ENCODE measurements at places on chromosomes 13 and 19.

- DNase-seq = no peak
Observed at GRCh38 chr13:45320876-45321629, 19.9 kb downstream of the TPT1 start.

- no peak for DNase-seq
Observed at GRCh38 chr13:32114284-32114950, 82.8 kb downstream of the FRY start.

- DNase-seq = no peak
Observed at GRCh38 chr13:44263751-44264620, 109.6 kb upstream of the SERP2 start.

GRCh38 chr13:40781717-40782116, 7.7 kb upstream of the SLC25A15 start:
- no peak for DNase-seq

DNA sequence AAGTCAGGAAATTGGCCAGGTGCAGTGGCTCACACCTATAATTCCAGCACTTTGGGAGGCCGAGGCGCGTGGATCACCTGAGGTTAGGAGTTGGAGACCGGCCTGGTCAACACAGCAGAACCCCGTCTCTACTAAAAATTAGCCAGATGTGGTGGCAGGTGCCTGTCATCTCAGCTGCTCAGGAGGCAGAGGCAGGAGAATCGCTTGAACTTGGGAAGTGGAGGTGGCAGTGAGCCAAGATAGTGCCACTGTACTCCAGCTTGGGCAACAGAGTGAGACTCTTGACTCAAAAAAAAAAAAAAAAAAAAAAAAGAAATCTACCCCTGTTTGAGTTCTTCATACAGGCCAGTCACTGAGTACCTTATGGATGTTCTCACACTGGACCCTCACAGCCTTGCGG, 42.0 kb downstream of the SLC15A1 start:
- no peak for DNase-seq

GRCh38 chr13:97414392-97414791, 19.6 kb upstream of the RAP2A start:
- DNase-seq = no peak

DNA sequence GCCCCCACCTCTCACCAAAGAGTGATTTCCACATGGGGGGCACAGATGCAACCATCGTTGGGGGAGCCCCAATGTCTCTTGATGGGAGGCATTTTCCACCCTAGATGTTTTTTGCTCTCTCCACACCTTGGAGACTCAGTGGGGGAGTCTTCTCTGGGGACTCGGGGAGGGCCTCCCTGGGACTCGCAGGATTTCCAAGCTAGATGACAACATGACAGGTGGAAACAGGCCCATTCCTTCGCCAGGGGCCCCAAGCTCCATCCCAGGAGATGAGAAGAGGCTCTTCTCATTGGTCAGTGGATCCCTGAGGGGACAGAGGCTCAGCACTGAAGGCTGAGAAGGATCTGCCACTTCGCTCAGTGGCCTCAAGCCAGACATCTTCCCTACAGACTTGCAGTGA, 12.7 kb upstream of the KIR2DL4 start:
- DNase-seq = no peak

- DNase-seq = no peak
Observed at GRCh38 chr19:39475748-39476147, 4.9 kb upstream of the TIMM50 start.

DNA sequence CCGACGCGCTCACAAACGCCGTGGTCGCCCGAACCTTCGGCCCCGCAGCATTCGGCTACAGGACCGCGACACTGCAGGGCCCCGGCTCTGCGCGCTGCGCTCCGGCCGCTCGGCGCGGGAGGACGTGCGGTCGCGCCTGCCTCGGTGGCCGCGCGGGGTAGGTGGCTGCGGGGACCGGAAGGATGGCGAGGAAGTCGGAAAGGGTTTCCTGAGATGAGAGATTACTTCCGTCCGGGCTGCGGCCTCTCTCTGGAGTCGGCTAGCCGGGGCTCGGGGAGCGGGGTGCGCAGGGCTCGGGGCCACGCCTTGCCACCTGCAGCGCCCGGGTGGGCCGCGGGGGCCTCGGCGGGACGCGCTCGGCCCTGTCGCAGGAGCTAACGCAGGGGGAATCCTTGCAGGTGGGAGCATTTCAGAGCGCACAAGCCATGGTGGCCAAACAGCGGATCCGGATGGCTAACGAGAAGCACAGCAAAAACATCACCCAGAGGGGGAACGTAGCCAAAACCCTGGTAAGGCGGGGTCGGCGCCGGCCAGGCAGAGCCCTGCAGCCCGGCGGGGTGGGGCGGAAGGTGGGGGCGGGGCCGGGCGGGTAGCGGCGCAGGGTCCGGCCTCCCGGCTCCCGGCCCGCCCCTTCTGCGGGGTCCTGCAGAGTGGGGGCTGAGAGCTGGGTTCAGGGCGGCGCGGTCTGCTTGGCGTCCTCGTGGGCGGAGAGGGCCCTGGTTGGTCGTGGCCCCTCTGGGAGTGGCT, at the start of gene SERP2:
TSS of gene SERP2 (plus strand) at position 224 of the 747 bp plus-strand sequence. CDS start at position 426, 202 bp downstream.
- DNase-seq = no peak

GRCh38 chr19:31113293-31113692, 235.9 kb downstream of the TSHZ3 start:
- no peak for DNase-seq

DNA sequence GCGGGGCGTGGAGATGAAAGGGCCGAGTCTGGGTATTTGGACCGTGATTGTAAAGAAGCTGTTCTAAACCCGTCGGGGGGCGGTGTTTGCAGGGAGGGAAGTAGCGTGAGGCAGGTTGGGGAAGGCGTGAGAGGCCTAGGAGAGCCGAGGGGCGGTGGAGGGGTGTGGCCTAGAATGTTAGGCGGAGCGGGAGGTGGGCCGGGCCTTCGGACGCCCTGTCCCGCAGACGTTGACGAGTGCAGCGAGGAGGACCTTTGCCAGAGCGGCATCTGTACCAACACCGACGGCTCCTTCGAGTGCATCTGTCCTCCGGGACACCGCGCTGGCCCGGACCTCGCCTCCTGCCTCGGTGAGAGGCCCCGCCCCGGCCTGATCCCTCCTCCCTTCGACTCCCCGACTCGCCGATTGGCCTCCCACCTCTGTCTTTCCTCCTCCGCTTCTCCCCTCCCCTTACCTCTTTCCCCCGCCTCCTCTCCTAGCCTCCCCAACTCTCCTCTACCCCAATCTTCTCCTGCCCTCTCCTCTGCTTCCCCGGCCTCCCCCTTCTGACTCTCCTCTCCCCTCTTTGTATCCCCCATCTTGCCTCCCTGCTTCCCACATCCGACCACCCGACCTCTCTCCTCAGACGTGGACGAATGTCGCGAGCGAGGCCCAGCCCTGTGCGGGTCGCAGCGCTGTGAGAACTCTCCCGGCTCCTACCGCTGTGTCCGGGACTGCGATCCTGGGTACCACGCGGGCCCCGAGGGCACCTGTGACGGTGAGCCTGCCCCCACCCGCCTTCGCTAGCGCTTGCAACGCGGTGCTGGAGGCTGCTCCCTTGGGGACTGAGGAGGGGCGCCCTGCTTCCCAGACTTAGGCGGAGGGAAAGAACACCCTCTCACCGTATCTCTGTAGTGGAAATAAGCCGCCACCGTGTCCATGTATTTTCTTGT, 12.8 kb downstream of the LTBP4 start:
- DNase-seq = peak; percentile 68

DNA sequence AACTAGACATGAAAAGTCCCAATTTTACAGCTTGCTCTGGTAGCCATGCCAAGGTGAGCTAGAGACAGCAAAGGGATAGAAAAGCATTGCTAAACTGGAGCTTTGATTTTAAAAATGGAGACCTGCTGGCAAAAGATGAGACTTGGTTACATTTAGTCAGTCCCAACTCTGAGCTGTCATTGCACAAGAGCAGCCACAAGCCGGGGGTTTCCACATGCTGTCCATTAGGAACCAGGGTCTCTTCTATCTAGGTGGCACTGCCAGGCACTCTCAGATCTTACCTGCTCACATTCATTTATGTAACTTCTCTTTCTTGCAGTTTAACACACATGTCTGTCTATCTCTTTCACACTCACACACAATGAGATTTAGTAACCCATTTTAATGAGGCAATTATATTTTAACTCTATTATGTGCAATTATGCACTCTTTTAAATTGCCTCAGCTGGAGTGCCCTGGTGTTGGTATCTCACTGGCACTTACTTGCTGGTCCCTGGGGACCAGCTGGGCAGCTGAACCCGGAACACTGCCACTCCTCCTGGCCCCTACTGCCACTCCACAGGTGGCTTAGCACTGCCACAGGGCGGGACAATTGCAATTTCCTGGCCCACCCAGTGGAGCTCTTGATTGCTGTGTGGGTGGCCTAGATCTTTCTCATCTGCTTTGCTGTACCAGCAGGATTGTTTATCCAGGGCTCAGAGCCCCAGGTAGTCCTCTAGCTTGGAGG, 112.5 kb downstream of the COG6 start:
- DNase-seq = no peak

GRCh38 chr13:35469806-35470525, 6.5 kb downstream of the MAB21L1 start:
- DNase-seq = no peak

DNA sequence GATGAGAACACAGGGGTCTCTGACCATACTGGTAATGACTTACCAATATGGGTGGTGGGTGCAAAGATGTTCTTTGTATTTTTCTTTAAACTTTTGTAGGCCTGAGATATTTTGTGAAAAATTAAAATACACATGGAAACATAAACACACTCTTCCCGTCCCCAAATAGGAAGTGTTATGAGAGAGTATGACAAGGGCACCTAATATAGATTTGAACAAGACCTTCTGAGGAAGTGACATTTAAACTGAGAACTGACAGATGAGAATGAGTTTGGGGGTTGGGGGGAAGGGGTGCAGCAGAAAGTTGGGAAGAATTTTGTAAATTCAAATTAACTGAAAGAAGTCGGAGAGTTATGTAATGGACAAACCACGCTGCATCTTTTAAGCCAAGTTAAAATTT, 224.2 kb downstream of the RGCC start:
- DNase-seq = no peak

DNA sequence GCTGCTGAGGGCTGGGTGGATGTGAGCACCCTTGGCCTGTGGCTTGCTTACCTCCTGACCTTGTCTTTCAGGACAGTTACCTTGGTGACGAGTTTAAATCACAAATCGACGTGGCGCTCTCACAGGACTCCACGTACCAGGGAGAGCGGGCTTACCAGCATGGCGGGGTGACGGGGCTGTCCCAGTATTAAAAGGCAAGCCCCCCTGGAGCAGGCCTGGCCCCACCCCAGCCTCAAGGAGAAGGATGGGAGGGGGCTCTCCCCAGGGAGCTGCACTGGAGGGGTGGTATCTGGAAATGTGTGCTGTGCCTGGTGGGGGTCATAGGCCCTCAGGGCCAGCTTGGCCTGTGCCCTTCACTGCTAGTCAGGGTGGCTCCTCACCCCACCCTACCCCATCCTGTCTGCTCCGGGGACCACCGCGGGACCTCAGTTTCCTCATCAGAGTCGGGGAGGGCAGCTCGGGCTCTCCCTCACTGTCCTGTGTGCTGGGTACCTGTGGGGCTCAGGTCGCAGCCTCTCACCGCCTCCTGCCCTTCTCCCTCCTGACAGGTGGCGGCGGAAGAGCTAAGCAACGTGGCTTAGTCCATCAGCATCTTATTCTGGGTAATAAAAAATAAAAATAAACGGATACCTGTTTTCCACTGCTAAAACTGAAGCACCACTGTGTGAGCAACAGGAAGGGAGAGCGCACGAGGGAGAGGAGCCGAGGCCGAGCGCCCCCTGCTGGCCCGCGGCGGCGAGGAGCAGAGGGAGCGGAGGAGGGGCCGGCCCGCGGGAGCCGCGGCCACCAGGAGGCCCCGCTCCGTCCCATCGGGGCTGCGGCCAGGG, 29.8 kb downstream of the CERS1 start:
- no peak for DNase-seq

- peak; percentile 24 for DNase-seq
Observed at GRCh38 chr19:56105090-56105701, 15.9 kb downstream of the ZNF787 start.

DNA sequence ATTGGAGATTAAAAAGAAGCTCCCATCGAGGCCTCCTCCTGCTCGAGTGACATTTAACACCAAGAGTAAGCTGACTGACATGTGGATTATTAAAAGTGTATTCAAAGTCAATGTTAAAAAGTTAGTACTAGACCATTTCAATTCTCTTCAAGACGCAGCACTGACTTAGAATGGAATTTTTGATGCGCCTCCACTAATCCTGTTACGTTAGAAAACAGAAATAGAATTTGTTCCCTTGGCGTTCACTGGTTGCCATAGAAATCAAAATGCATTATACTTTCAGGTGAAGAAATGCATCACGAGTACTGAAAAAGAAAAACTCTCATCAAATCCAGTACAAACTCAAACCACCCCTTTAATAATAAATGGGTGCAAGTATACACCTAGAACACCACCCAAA, 42.2 kb downstream of the BRD4 start:
- DNase-seq = no peak

DNA sequence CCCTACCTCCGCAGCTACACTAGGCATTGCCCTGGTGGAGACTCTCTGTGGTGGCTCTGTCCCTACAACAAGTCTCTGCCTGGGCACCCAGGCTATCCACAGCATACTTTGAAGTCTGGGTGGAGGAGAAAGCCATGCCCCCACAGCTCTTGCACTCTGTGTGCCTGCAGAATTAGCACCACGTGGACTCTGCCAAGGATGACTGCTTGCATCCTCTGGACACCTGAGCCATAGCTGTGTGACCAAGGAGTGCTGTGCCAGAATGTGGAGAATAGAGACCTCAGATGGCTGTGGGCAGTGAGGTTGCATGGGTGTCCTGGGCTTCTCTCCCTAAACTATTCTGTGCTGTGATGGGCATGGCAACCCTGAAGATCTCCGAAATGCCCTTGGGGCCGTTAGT, 21.2 kb upstream of the MCF2L start:
- DNase-seq = no peak

Measured in NCI-H2029 treated with DMSO at 0.1 percent for 48 hours (cell line).